HEK293T (cell line): ENCODE measurements at places on chromosomes 5 and 9.

DNA sequence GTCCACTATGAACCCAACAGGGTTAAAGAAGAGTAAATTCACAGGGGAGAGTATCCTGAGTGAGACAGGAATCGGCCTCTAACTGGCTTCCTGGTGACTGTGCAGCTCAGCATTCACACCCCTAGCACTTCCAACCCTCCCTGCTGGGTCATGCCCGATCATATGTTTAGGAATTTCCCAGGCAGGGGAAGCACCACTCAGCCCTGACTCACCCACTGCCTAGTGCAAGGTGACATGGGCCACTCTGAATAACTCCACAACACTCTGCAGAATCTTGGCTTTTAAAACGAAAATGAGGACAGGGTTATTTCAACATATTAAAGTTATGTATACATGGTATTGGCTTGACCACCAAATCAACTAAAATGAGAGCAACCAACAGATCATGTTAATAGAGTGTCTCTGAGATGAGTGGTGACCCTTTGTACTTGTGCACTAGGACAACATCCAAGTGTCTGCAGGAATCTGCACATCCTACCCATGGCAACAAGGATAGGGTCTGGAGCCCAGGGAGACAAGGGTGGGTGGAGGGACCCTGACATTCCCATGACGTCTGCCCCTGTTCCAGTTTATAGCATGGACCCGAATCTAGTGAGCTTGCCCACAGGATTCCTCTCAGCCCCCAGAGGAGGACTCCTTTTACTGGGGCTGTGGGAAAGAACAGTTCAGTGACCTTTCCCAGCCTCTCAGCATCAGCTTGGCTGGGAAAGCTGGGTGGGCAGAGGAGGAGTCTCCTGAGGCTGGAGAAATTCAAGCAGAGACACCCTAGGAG is 485.8 kb downstream of the SEMA5A start:
- DNase-seq: no peak

DNA sequence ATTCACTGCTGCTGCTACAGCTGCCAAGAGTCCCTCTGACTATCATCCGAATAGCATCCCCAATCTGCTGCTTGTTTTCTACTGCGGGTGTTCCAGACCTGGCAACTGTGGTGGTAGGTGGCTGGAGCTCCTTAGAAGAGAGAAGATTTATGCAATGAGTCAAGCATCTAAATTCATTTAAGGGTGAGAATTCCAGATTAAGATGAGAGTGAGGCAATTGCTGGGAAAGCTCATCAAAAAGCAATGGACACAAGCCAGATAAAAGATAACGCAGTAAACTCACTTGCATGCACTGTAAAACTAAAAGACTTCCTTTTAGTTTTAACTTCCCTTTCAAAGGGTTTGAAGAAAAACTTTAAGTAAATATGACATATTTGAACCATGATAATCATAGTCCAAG is 3.9 kb downstream of the PLK2 start:
- DNase-seq: no peak

DNA sequence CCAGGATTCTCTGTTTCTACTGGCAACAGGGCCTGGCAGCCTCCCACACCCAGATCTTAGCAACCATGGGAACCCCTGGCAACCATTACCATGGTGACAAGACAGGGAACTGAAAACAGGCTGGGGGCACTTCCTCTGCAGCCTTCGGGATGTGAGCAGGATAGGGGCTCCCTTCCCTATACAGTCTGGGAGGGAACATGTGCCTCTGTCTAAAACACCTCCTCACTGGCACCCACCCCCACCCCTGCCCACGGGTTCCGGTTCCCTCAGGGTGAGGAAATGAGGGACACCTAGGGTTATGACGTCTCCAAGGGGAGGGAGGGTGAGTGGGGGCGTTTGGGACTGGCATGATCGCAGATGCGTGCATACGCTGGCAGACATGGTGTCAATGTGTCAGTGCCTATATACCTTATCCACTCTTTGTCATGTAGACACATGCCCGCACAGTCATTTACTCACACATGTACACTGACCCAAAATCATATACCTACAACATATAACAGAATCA is 3.0 kb upstream of the DNAJB5 start:
- DNase-seq: no peak

DNA sequence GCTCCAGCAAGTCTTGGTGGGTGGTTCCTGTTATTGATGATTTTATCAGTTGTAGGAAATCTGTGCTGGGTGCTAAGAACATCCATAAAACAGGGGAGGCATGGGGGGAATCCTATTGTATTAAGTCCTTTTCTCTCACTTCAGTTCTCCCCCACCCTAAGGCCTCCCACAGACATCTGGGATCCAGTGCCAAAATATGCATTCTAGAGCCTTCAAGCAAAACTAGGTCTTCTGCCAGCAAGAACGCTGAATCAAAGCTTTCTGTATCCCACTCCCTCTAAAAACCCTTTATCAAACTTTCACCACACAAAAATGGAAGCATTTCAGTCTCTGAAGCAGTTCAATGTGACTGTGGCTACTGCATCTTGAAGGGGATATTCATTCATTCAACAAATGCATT is 281.9 kb downstream of the GAS1 start:
- DNase-seq: no peak

GRCh38 chr5:60196385-60197113 is 303.0 kb upstream of the PDE4D start:
- DNase-seq: no peak

- no peak for DNase-seq
Measured at GRCh38 chr5:59760785-59761348, 132.7 kb downstream of the PDE4D start.

DNA sequence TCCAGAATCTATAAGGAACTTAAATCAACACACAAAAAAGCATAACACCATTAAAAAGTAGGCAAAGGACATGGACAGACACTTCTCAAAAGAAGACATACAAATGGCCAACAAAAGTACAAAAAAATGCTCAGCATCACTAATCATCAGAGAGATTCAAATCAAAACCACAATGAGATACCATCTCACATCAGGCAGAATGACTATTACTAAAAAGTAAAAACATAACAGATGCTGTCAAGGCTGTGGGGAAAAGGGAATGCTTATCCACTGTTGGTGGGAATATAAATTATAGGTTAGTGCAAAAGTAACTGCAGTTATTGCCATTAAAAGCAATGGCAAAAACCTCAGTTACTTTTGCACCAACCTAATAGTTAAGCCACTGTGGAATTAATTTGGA is 32.2 kb upstream of the SPATA31D4 start:
- DNase-seq: no peak

DNA sequence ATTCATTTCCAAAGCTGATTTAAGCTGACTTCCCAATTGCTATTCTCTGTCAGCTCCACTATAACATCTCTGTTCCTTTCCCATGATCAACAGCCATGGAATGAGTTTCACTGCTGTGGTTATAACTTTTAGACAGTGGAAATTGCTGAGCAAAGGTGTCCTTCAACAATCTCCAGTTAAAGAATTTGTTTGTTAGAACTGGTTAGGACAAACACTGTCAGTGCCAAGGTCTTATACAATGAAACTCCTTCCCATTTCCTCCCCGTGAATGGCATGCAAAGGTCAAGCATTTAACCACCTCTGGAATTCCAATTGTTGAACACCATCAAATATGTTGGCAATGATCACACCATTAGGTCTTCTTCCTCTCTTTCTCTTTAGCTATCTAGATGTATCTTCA is 45.7 kb upstream of the GHR start:
- DNase-seq: no peak
